ENCODE measurements at places on chromosomes 6 and 20. TPM values are rescaled to one million over a fixed set of nuclear protein-coding genes. Genes with fewer than 3 reads are reported as not detected.

DNA sequence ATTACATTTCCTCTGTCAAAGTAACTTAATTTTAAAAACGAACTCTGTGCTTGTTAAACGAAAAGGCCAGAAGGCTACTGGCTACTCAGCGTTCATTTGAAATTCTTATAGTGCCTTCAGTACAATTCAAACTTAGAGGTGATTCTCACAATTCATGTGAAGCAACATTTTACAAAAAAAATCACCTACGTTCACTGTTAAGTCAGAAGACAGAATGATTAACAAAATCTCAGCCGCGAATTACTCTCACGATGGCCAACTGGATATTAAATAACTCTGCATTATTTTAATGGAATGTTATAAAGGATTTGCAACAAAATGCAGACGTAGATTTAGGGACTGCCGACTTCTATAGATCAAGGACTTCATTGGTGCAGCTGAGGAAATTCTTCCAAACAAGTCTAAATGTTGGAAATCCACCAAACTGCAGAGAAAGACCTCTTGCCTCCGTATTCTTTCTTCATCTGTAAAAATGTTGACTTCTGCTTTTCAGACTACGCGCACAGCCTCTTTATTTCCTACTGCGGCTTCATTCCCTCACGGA, 1.6 kb upstream of the QKI start:
- DNase-seq = no peak

DNA sequence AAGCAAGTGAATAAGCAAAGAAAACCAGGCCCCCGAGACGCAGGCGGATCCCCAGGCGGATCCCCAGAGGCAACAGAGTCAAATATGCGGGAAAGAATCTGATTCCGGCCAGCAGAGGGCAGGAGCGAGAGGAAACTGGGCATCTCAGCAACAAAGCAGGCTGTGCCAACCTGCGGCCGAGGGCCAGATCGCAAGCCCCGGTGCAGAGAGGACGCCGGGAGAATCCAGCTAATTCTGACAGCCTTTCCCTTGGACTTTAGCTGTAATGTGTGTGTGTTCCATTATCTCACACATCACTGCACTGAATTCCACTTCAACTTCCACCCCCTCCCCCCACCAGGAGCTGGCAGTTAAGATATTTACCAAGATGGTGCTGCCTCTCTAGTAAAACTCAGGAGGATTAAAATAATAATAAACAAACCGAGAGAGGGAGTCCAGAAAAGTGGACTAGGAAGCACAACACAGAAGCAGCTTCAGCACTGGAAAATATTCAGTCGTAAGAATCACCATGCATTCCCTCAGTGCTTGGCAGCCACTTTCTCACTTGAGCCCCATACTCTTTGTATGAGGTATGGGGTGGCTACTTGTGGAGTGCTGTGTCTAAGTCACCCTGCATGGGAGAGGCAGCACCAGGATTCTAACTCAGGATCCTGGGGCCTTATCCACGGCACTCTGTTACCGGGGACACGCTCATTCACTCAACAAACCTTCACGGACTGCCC, 66.2 kb upstream of the SNX9 start:
- DNase-seq = peak; percentile 96

The HLA-DQA2 gene
- not detected for total RNA-seq

The ARMC2 gene
- total RNA-seq = 9.0 TPM

DNA sequence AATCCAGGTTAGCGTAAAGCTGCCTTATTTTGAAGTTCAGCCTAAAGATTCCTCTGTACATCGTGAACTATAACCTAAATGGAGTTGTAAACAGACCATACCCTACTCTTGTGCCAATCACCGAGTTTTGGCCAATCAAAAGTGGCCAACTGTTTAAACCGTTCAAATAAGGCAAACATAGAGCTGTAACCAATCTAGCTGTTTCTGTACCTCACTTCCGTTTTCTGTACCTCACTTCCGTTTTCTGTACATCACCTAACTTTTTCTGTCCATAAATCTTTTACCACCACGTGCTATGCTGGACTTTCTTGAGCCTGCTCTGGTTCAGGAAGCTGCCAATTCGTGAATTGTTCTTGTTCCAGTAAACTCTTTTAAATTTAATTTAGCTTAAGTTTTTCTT, 39.7 kb downstream of the LBP start:
- no peak for DNase-seq

DNA sequence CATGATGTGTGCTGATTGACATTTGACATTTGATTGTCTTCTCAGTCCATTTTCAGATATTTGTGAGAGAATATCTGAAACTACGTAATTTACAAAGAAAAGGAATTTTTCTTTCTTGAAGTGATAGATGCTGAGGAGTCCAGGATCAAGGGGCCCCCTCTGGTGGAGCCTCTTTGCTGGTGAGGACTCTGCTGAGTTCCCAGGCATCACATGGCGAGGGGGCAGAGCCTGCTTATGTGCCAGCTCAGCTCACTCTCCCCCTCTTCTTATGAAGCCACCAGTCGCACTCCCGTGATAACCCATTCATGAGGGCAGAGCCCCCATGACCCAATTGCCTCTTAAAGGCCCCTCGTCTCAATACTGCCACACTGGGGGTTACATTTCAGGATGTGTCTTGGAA, 91.3 kb downstream of the RPP40 start:
- peak; percentile 68 for DNase-seq

- no peak for DNase-seq
Observed at GRCh38 chr6:90893400-90893799, 306.5 kb upstream of the MAP3K7 start.
